Fibroblast of skin of right quadriceps (primary cell): ENCODE measurements at places on chromosomes 2 and 18.
A peak's percentile ranks its signal among the peaks of the same experiment; 100 is the strongest.

- peak; percentile 92 for DNase-seq
These were observed 129.6 kb upstream of the SLC1A4 start for GRCh38 chr2:64859312-64860212.

DNA sequence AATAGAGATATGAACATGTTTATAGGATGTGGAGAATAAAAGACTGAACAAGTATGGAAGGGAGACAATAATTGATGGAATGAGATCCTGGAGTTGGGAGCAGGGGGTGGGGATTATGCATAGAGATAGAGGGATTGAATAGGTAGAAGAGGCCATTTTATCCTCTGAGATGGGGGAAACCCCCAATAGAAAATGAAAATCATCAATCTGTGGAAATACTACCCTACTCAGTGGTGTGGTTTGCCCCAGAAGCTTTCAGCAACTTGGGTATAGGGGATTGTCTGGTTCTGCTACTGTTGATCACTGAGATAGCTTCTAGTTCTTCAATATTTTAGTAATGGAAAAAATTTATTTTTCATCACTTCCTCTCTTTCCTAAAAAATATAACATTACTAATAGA lies 41.1 kb upstream of the RMND5A start:
- DNase-seq = no peak

- peak; percentile 28 for DNase-seq
These were observed 559 bp downstream of the TMEM37 start for GRCh38 chr2:119431976-119432850.

DNA sequence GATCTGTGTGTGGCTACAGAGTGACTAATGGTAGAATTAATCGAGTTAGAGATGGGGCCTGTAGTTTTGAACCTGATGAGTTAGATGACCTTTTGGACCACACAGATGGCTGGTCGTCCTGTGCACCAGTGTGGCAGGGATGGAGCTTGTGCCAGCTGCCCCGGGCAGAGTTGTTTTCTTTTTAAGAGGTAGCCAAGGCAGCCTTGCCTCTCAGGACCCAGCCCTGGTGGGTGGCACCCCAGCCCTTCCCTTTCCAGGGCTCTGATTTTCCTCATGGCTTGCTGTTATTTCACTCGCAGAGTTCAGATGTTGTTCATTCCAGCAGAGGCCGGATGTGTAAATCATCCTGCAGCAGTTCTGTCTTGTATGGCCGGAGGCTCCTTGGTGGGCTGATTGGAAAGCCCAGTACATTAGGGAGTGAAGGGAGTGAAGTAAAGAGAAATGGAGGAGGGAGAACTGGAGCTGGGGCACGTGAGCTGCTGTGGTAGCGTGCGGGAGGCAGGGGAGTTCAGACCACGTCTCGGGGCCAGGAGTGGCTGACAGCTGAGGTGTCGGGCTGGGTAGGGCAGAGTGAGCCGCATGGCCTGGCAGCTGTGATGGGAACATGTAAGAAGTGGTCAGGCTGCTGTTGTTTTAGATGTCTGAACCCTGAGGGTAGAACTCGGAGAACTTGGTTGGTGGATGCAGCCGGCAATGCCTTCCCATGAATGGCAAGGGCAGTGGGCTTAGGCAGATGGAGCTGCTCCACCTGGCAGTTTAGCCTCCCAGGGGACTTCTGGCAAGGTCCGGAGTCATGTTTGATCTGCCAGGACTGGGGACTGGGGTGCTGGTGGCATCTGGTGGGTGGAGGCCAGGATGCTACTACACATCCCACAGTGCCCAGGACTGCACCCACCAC lies 28.8 kb downstream of the ASAP2 start:
- DNase-seq = peak; percentile 49

- DNase-seq = peak; percentile 67
These were observed 9.3 kb upstream of the MPP4 start for GRCh38 chr2:201707753-201708152.

GRCh38 chr2:69993708-69994107 lies 32.3 kb upstream of the ASPRV1 start:
- DNase-seq = no peak

DNA sequence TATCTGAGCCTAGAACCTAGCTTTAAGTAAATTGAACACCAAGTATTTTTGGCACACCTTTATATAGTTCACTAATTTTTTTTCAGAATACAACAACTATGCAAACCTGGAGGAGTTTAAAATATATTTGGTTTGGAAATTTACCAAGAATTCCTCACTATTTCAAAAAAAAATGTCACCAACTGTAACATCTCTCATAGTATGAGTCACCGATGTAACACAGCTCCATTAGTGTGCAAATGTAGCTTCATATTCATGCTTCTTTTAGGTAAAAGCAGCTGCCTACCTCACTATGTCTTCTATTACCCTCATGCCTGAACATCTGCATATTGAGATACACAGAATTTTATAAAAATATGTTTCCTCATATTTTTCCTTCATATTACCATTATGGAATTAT lies 80.5 kb downstream of the NRXN1 start:
- peak; percentile 41 for DNase-seq

DNA sequence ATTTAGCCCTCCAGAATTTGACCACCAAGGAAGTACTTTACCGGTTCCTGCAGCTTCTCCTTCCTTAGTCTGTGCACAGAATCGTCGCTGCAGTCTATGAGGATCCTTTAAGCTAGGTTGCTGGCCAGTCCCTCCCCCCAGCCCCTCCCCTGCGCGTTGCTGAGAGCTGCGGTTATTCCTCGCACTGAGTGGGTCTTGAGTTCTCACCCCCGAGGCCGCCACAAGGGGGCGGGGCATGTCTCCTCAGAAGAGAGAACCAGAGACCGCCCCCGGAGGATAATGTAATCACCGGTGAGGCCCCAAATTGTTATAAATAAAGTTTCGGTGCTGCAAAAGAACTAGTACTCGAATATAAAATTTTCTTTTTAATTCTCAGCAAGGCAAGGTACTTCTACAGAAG lies 1184.9 kb upstream of the CDH2 start:
- no peak for DNase-seq

DNA sequence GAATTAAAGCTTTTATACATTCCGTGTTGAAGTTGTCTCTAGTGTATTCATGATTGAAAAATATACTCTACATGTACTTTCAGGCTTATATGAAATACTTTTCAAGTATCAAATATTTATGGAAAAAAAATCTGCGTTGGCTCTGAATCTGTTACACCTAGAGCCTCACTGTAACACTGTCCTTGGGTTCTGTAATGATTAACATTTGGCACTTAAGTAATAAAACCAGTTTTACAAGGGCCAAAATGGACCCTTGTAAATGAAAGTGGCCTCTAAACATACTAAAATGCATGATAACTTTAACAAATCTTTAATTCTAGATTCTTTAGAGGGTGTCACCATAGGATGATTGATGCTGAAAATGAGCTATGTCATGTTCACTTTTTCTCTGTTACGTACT lies 162.8 kb downstream of the PTPRM start:
- no peak for DNase-seq

DNA sequence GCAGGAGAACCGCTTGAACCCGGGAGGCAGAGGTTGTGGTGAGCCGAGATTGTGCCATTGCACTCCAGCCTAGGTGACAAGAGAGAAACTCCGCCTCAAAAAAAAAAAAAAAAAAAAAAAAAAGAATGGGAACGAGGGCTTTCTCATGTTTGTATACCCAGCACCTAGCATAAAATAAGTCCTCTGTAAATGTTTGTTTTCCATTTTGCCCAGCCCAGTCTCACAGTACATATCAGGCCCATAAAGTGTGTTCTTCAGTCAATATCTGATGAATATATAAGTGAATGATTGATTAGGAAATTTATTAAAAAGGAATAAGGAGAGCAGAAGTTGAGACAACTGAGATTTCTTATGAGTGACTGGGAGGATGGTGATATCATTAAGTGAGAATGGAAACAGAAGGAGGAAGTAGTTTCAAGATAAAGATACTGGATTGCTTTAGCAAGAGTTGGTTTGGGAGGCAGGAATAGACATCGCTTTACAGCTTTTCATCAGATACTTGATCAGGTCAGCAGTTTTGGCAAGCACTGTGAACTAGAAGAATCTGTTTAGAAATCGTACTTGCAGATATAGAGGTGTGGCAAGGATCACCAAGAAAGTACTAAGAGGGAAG lies 327.5 kb downstream of the KIAA1328 start:
- no peak for DNase-seq

DNA sequence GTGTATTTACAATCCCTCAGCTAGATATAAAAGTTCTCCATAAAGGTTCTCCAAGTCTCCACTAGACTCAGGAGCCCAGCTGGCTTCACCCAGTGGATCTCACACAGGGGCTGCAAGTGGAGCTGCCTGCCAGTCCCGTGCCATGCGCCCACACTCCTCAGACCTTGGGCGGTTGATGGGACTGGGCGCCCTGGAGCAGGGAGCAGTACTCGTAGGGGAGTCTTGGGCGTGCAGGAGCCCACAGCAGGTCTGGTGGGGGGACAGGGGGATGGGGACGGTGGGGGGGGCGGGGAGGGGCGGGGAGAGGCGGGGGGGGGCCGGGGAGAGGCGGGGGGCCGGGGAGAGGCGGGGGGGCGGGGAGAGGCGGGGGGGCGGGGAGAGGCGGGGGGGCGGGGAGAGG lies 54.7 kb upstream of the RND3 start:
- DNase-seq = no peak

GRCh38 chr2:100580367-100581276 lies 17.8 kb downstream of the PDCL3 start:
- no peak for DNase-seq

GRCh38 chr2:20481798-20482405 lies 35.0 kb downstream of the RHOB start:
- no peak for DNase-seq

DNA sequence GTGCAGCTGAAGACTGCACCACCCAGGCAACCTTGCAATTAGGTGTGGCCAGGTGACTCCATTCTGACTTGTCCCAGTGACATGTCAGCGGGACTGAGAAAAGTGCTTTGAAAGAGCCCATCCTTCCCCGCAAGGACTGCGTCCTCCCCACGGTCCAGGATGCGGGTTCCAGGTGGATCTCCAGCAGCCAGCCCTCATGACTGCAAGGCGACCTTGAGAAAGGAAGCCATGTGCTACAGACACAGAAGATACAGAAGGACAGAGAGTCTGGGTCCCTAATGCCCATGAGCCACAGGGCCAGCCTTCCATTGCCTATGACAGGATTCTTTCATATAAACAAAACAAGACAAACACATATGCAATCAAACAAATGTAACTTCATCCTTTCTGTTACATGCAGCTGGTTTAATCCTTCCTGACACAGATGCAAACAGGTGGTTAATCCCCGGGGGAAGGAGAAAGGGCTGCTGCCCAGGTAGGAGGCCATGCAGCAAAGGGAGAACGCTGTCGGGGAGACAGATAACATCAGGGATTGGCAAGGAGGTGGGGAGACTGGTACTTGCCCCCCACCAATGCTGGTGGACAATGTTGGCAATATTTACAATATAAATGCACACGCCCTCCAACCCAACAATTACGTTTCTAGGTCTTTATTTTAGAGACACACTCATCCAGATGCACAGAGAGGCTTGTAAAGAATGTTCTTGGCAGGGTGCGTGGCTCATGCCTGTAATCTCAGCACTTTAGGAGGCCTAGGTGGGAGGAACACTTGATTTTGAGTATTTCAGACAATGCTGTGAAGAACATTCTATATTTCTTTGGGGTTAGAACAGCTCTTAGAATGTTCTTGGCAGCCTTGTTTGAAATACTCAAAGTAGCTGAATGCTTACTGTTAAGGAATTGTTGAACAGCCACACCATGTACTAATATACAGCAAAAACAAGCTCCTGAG lies 64.8 kb downstream of the NCAPH start:
- no peak for DNase-seq

- no peak for DNase-seq
These were observed 55.0 kb downstream of the ODC1 start for GRCh38 chr2:10392951-10393639.

- DNase-seq = no peak
These were observed 335 bp downstream of the ERFE start for GRCh38 chr2:238159071-238159539.
